Activated CD4-positive, alpha-beta T cell treated with anti-CD3 and anti-CD28 coated beads for 4 hours (primary cell): ENCODE measurements at places on chromosomes 2 and 18.
A peak's percentile ranks its signal among the peaks of the same experiment; 100 is the strongest.

DNA sequence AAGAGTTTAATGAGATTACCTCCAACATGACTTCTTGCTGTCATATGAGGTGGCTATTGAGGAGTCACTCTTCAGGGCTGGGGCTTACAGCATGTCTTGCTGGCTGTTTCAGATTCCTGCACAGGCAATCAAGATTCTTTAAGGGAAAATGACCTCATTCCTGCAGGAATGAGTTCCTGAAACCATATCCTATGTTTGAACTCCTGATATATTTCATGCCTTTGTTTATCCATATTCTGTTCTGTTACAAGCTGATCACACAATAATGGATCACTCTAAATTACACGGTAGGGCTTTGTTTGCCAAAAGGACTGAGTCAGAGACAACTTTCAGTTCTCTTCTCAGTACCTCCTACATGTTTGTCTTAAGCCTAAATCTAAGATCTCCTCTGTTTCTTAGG, 879.8 kb upstream of the PIK3C3 start:
- no peak for DNase-seq

- peak; percentile 69 for DNase-seq
These were observed 56.9 kb downstream of the DYSF start for GRCh38 chr2:71510196-71510807.

- no peak for DNase-seq
These were observed 63.3 kb downstream of the DTNA start for GRCh38 chr18:34773378-34773777.

- no peak for DNase-seq
These were observed 47.4 kb upstream of the CYRIA start for GRCh38 chr2:16713011-16713423.

DNA sequence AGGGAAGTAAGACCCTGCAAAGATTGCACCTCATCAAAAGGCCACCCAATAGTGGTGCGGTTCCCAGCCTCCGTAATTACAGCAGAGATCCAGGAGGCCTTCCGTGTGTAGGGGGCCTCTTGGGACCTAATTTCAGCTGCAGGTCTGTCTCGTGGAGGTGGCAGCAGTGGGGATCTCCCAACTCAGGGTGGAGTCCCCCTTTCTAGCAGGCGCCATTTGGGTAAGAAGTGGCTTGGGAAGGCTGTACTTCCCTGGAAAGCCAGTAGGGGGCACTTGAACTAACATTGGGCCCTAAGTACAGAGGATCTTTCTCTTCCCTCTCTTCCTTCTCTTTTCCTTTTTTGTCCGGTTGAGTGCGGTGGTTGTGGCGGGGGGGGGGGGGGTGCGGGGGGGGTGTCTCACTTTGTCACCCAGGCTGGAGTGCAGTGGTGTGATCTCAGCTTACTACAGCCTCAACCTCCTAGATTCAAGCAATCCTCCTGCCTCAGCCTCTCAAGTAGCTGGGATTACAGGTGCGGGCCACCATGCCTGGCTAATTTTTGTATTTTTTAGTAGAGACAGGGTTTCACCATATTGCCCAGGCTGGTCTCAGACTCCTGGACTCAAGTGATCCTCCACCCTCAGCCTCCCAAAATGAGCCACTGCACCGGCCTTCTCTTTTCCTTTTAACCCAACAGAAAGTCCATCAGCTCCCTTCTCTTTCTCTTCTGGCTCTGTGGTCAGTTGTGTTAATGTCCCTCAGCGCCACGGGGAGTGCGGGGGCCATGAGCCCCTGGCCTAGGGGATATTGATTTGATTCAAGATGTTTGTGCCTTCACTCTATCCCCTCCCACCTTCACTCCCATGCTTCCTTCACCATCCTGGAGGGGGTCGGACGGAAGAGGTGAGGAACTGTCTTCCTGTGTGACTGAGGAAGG, 32.0 kb downstream of the CENPO start:
- DNase-seq = no peak

GRCh38 chr2:23073671-23074070, 311.3 kb upstream of the KLHL29 start:
- DNase-seq = no peak
